Left kidney (tissue), 8 donors: ENCODE measurements at places on chromosomes 3 and 15.

GRCh38 chr3:113000691-113001090, 9.9 kb downstream of the GTPBP8 start:
- no peak for DNase-seq

DNA sequence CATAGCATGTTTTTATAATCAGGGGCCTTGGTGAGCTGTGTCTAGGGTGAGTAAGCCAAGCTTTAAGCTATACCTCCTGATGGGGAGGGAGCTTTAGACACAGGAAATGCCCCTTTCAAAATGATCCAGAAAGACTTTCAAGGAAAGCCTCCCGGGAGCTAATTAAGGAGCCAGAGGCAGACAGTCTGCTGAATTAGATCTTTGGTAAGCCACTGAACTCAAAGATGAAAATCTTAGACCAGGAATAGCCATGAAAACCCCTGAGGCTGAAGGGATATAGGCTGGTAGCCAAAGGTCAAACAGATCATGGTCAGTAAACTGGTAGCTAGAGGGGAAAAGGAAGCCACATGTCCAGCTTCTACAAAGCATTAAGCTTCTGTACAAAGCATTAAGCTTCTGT, 42.7 kb upstream of the GAP43 start:
- DNase-seq: no peak

DNA sequence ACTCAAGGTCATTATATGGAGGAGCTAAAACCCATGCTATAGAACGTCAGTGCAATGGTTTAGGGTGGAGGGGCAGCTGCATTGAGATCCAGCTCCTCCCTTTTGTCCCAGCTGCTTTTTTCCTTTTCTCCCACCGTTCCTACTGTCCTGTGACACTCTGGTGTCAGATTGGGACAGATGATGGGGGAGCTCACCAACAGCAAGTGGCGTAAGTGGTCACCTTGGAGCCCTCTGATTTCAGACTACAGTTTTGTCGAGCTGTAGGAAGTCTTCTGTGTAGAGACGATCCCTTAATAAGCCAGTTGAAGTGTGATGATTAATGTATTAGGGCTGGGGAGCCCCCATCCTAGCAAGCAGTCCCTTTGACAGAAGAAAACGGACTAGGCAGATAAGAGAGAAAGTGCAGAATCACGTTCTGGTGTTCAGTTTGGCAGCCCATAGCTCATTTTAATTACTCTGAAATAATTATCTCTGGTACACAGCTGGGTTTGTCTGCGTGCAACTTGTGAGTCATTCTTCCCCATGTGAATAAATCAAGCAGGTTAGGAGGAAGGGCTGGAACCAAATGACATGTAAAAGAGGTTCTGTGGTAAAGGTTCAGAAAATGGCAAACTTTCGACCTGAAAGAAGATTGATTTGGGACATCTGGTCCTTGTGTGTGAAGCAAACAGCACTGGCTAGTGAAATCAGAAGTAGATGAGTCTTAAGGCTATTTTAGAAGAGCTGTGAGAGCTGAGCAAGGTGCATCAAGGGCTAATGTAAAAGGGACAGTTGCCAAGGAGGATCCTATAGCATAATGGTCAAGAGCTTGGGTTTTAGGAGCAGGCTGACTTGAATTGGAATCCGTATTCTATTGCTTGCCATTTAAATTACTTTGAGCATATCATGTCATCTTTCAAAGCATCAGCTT, 241.4 kb downstream of the EDEM1 start:
- DNase-seq: peak; percentile 61

- DNase-seq: peak; percentile 24
Observed at GRCh38 chr3:141680620-141681389, 57.3 kb upstream of the RNF7 start.

GRCh38 chr3:63857311-63857710, 6.3 kb downstream of the THOC7 start:
- DNase-seq: no peak

GRCh38 chr15:29611057-29611456, 211.2 kb downstream of the TJP1 start:
- DNase-seq: no peak

GRCh38 chr3:191435981-191436380, 25.0 kb upstream of the PYDC2 start:
- no peak for DNase-seq

GRCh38 chr15:77569729-77570125, 63.0 kb downstream of the LINGO1 start:
- DNase-seq: peak; percentile 72

- no peak for DNase-seq
Observed at GRCh38 chr3:107345822-107346405, 31.3 kb upstream of the CCDC54 start.

- DNase-seq: no peak
Observed at GRCh38 chr3:32316319-32316718, 75.3 kb upstream of the CMTM7 start.

DNA sequence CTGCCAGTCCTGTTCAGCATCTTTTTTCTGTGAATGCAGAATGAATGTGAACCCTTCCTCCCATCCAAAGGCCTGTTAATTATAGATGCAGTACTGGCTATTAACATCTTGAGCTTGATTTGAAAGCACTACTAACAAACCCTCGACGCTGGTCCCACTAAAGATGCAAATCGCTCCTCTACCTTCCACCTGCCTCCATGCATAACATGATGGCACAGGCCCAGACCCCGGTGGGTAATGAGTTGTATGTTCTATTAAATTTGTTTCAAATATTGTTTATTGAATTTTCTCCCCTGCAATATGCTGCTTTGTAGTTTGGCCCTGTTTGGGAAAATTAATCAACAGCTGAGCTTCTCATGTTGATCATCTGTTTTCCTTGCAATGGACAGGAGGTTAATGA, 69.3 kb downstream of the RAB11A start:
- DNase-seq: no peak

DNA sequence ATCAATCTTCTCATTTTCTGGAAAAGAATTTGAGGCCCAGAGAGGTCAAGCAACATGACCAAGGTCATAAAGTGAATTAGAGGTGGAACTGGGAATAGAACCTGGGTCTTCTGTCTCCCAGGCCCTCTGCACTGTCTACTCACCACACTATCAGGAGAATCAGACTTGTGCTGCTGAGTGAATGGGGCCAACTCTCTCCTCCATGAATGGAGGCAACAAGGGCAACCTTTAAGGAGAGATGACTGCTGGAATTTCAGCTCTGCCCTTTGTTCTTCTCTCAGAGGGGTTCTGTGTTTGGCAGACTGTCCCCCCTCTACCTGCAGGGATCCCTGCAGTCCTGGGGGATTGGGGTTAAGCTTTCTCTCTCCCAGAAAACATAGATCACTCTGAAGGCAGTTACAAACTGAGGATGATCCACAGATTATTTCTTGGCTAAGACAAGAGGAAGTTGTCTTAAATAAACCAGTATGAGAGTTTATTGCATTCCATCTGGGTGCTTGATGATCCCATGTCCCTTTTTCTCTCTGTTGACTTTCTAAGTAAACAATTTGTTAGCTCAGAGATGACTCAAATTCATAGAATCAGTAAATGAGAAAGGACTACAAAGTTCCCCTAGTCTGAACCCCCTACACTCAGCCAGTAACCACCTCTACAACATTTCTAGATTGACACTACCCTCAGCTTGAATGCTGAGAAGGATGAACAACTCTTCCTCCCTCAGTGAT, 99.0 kb upstream of the LIPC start:
- DNase-seq: no peak
